ENCODE measurements at places on chromosomes 16 and 17.

- DNase-seq, result no peak
Measured at GRCh38 chr17:12729086-12729485, 60.2 kb upstream of the ARHGAP44 start.

GRCh38 chr16:4970010-4970409, 11.9 kb downstream of the SEC14L5 start:
- DNase-seq, result no peak

GRCh38 chr16:65819136-65819898, 547.2 kb upstream of the CDH5 start:
- DNase-seq, result no peak

- DNase-seq, result no peak
Measured at GRCh38 chr17:76166168-76166567, 25.1 kb upstream of the FOXJ1 start.

DNA sequence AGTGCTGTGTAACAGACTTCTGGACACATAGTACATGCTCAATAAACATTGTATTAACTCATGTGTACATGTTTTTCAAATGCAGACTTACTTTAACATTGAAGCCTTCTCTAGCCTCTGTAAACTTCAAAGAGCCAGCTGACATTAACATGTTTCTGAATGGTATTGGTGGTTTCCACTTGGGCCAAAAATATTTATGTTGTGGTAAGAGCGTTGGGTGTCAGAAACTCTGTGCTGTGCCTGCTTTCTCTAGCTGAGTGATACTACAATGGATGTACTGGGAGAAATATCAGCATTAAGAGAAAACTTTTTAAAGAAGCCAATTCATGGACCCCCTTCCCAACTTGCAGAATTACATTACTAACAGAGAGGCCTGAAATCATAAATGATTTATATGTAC, 1951.7 kb downstream of the TP53TG3F start:
- DNase-seq, result no peak

DNA sequence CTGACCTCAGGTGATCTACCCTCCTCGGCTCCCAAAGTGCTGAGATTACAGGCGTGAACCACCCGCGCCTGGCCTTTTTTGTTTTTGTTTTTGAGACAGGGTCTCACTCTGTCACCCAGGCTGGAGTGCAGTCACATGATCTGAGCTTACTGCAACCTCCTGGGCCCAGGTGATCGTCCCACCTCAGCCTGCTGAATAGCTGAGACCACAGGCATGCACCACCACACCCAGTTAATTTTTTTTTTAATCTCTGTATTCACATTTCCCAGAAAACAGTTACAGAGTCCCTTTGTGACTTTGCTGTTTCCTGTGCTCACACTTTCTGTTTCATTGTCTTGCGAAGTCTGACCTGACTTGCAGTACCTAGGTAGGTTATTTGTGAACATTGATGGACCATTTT, 2.7 kb downstream of the CLUAP1 start:
- DNase-seq, result no peak

GRCh38 chr16:49330562-49331201, 42.9 kb upstream of the C16orf78 start:
- no peak for DNase-seq

GRCh38 chr16:19555938-19556771, 652 bp downstream of the VPS35L start:
- peak; percentile 2 for DNase-seq

GRCh38 chr17:4833941-4834680, 971 bp downstream of the MINK1 start:
- DNase-seq, result peak; percentile 47

GRCh38 chr17:29557085-29557738, 9.6 kb downstream of the ABHD15 start:
- DNase-seq, result no peak

GRCh38 chr16:86320237-86320595, 190.1 kb upstream of the FOXF1 start:
- DNase-seq, result no peak

GRCh38 chr17:73722165-73722564, 77.9 kb upstream of the SDK2 start:
- no peak for DNase-seq

- no peak for DNase-seq
Measured at GRCh38 chr17:7897773-7898172, 9.2 kb downstream of the CHD3 start.

DNA sequence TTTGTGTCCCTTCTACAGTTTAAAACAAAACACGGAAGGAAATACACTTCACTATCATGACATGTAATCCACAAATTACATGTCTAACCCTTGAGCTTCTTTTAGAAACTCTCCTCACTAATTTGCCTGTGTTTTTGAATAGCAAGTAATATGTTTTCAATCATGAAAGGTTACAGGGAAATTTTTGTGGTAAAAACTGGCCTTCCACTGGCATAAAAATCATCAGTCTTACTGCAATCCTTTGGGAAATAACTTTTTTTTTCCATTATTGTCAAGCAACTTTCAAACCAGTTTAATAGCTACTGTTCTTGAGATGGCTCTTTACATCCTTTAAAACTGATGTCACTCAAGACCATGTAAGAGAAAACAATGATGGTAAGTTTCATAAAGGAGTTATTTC, 27.0 kb downstream of the MYO1D start:
- no peak for DNase-seq

DNA sequence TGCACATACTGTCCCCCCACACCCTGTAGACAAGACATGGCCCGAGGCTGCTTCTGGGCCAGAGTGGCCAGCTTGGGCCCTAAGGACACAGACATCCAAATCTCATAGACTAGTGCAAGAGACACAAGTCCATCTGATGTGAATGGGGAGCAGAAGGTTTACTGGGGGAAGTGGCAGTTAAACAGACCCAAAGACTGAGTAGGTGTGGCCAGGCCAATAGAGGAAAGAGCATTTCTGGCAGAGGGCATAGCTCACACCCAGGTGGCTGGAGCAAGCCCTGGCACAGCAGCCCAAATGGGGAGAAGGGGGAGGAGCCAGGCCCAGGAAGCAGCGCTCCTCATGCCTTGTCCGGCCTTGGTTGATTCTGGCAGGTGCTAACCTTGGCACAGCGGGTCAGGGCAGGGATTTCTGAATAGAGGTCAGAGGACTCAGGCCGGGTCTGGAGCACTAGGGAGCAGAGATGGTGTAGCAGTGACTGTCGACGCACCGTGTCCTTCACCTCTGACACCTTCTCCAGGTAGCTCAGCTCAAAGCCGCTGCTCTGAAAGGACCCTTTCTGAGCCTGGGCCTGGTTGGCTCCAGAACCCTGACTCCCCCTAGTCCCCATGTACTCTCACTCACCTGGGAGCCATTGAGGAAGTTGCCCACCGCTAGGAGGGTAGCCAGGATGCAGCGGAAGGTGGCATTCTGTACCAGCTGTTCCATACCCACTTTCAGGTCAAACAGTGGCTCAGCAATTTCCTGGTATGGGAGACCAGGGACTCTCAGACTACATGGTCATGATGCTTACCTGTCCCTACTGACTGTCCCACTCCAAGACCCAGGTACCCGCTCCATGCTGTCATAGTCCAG, 4.1 kb downstream of the TMEM208 start:
- no peak for DNase-seq

DNA sequence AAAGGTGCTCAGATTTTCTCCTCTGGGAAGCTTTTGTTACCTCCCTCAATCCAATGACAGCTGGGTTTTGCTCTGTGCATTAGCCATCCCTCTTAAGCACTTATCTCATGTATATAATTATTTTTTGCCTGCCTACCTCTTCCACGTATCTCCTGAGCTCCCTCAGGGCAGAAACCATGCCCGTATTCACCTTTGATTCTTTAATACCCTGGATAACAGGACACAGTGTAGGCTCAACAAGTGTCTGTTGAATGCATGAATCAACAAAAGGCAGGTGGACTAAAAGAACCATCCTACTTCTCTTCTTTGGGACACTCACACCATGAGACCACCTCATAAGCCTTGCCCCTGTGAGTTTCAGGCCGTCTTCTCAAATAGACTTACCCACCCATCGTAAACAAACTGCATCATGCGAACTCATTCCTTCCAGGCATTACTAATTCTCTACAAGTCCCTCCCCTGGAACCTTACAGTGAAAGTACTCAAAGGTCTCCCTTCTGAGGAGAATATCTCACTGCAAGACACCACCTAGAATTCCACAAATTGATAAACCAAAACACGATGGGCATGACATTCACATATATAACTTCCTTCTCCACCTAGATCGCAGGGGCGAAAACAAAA, 3.2 kb downstream of the ARHGAP17 start:
- no peak for DNase-seq
